ENCODE measurements at places on chromosomes 13 and 19.

- peaks cover 43% of the 10 kb centered on the region for H3K36me3 ChIP-seq
- no peak overlapping the region for H3K27ac ChIP-seq
Observed at GRCh38 chr13:91353494-91353893, 6.0 kb downstream of the MIR17HG start.

DNA sequence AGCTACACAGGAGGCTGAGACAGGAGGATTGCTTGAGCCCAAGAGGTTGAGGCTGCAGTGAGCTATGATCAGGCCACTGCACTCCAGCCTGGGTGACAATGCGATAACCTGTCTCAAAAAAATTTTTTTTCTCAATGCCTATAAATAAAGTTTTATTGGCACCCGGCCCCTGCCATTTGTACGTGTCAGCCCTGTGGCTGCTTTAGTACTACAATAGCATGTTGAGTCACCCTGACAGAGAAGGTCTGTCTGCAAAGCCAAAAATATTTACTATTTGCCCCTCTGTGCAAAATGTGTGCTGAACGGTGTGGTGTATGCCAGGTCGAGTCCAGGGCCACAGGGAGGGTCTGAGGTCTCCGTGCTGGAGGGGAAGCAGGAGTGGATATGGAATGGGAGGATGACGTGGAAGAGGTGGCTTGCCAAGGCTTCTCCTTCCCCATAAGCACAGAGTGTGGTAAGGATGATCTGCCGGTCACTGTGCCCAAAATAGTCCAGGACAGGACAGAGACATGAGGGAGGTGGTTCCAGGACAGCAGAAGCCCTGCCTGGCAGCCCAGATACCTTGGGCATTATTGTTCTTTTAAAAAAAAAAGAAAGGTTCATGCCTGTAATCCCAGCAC is 10.0 kb downstream of the NMRK2 start:
- H3K4me3 ChIP-seq, result no peak overlapping the region
- H3K27me3 ChIP-seq, result no peaks in the 10 kb centered on the region
- no peak for DNase-seq
- peaks cover 2% of the 10 kb centered on the region for H3K36me3 ChIP-seq
- H3K27ac ChIP-seq, result no peak overlapping the region

DNA sequence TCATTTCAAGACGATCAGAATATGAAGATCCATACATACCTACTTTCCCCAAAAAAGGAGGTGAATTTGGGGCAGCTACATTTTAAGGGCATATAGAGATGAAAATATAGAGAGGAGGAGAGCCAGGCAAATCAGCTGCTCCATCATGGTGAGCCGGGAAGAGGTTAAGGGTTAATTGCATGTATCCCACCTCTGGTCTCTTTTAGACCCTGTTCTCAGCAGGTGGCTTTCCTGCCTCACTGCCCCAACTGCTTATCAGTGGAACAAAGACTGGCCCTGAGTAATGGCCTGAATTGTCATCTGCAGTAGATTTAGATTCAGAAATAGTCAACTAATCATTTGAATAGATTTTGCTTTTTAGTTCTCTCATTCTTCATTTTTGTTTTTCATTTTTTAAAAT is 206.6 kb downstream of the SPRY2 start:
- no peaks in the 10 kb centered on the region for H3K36me3 ChIP-seq
- H3K4me1 ChIP-seq, result no peaks in the 10 kb centered on the region
- H3K27ac ChIP-seq, result no peak overlapping the region
- no peaks in the 10 kb centered on the region for H3K27me3 ChIP-seq

DNA sequence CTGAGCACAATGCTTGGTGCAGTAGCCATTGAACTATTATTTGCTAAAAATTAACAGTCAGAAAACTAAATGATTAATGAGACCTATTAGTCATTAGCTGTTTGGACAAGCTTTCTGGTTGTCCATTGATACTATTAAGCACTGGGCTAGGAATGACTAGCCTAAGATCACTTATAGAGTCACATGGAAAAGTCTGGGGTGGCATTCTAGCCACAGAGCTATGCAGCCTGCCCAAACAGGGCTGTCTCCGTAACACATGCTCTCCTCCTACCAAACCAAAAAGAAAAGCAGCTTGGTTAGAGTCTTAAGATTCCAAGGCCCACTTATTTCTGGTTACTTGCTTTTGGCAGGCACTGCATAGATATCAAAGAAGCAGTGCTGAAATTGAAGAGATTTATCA is 193.5 kb upstream of the NBEA start:
- no peak overlapping the region for H3K27ac ChIP-seq
- H3K27me3 ChIP-seq, result no peaks in the 10 kb centered on the region
- H3K36me3 ChIP-seq, result no peaks in the 10 kb centered on the region
- DNase-seq, result no peak
- no peak overlapping the region for H3K4me3 ChIP-seq

DNA sequence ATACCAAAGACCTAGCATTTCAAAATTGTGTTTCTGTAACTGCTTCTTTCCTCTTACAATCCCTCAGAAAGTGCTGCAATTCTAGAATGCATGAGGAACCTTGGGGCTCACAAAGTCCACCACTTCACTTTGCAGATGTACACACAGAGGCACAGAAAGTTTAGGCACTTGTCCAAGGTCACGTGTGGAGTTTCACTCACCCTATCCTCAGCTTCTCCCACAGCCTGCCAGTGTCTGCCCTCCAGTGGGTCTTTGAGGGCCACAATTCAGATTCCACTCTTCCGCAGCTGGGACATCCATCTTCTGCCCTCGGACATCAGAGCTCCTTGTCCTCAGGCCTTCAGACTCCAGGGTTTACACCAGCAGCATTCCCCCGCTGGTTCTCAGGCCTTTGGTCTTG is 210.5 kb upstream of the SERP2 start:
- H3K36me3 ChIP-seq, result peaks cover 3% of the 10 kb centered on the region
- no peak overlapping the region for H3K27ac ChIP-seq
- no peak overlapping the region for H3K4me3 ChIP-seq
- DNase-seq, result no peak
- H3K27me3 ChIP-seq, result no peaks in the 10 kb centered on the region
- H3K4me1 ChIP-seq, result no peaks in the 10 kb centered on the region

DNA sequence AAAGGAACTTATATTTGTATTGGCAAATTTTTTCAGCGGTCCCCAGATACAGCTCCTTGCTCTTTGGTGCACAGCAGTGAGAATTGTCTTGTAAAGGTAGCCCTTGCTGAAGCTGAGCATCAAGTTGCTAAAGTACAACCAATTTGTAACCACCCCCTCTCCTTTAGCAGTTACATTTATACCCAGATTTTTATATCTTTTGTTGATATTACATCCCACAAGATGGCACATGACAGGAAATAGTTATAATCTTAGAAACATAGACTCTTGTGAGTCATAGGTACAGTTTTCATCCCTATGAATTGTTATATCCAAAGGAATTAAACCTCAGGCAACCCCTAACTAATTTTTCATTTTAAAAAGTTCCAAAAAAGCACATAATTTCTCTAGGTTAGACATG is 523.0 kb upstream of the SLITRK1 start:
- H3K36me3 ChIP-seq, result no peaks in the 10 kb centered on the region
- no peak for DNase-seq
- no peaks in the 10 kb centered on the region for H3K27me3 ChIP-seq
- H3K27ac ChIP-seq, result no peak overlapping the region
- H3K4me3 ChIP-seq, result no peak overlapping the region

GRCh38 chr19:8473648-8474476 is 28.6 kb downstream of the PRAM1 start:
- H3K27ac ChIP-seq, result no peak overlapping the region
- peaks cover 32% of the 10 kb centered on the region for H3K4me1 ChIP-seq

DNA sequence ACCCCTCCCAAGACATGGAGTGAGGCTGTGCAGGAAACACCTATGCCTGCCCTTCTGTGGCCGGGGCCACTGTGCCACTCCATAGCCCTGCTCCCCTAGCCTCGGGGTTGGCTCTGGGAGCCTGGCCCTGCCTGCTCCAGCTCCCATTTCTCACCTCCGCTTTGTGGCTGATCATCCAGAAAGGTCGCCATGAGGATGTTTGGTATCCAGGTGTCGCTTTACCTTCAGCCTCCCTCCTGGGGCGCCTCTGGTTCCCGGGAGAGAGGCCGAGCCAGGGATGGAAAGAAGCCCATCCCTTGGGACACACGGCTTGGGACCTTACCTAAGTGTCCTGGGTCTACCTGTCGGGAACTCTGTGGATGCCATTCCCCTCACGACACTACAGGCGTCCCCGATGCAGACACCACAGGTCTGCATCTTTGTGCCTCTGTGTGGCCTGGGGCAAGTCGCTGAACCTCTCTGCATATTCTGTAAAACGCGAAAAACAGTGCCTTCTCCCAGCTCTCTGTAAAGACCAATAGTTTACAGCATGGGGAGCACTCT is 3.4 kb upstream of the MCF2L start:
- no peak overlapping the region for H3K4me3 ChIP-seq
- DNase-seq, result no peak
- peaks cover 22% of the 10 kb centered on the region for H3K4me1 ChIP-seq
- H3K36me3 ChIP-seq, result peaks cover 6% of the 10 kb centered on the region
- no peaks in the 10 kb centered on the region for H3K27me3 ChIP-seq

DNA sequence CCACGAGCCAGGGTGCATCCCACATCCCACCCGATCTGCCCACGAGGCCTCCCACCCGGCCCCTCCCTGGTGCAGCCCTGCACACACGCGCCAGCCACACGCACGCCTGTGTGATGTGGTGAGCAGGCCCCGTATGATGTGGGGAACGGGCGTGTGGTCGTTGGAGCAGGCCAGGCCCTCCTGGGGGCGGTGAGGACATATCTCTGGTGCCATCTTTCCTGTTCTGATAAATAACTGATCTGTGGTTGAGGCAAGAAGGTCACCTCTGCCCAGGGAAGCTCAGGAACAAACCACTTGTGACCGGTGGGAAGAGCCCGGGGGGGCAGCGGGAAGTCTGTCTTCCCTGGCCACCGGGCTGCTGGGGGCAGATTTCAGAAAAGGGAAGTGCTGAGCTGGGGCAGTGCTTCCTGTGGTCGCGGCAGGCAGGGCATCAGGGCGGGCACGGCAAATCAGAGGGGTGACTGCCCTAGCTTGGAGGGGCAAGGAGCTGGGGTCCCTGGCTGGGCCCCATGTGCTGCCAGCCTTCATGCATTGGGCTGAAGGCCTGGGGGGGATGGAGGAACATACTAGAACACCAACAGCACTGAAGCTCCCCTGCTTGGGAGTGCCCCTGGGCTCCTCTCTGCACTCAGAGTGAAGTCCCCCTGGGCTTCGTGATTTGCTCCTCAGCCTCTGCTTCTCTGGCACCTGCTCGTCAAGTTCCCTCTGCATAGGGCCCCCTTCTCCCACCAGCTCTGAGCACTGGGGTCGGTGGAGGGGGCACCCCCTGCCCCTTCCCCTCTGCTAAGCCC is 35.2 kb upstream of the SLC7A10 start:
- H3K27ac ChIP-seq, result peak overlapping the region; percentile 64
- H3K27me3 ChIP-seq, result peaks cover 19% of the 10 kb centered on the region
- DNase-seq, result no peak
- H3K4me3 ChIP-seq, result peak overlapping the region; percentile 37
- peaks cover 3% of the 10 kb centered on the region for H3K36me3 ChIP-seq
- H3K4me1 ChIP-seq, result peaks cover 26% of the 10 kb centered on the region

DNA sequence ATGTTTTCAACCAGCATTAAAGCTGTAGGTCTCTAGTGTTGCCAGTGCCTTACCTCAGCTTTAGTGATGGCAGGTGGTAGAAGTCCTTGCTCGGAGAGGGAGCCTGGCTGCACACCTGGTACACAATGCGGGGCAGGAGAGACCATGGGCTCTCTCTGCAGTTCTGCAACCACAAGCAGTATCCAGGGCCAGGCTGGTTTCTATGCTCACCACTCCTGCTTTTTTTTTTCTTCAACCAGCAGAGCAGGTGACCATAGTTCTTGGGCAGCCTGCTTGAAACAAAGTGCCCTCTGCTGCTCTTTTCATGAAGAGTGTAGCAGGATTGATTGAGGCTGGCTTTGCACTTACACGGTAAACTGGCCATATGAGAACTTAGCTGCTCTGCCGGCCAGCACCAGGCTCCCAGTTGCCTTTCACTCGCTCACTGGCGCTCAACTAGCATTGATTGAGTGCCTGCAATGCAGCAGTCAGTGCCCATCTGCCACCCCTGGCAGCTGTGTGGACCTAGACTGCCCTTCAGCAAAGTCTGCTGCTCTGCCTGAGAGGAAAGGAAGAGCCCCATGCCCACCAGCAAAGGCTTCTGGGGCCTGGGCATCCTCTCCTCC is 4.4 kb upstream of the CHAMP1 start:
- H3K36me3 ChIP-seq, result peaks cover 18% of the 10 kb centered on the region
- H3K4me3 ChIP-seq, result no peak overlapping the region
- H3K27me3 ChIP-seq, result no peaks in the 10 kb centered on the region
- H3K27ac ChIP-seq, result no peak overlapping the region
- peaks cover 16% of the 10 kb centered on the region for H3K4me1 ChIP-seq
- DNase-seq, result no peak

GRCh38 chr13:50626101-50626547 is 217.4 kb downstream of the DLEU7 start:
- no peaks in the 10 kb centered on the region for H3K4me1 ChIP-seq
- H3K4me3 ChIP-seq, result no peak overlapping the region
- H3K27ac ChIP-seq, result no peak overlapping the region

- DNase-seq, result no peak
- no peak overlapping the region for H3K4me3 ChIP-seq
- H3K27me3 ChIP-seq, result no peaks in the 10 kb centered on the region
- H3K4me1 ChIP-seq, result no peaks in the 10 kb centered on the region
- no peak overlapping the region for H3K27ac ChIP-seq
- peaks cover 2% of the 10 kb centered on the region for H3K36me3 ChIP-seq
Observed at GRCh38 chr13:113622791-113623490, 35.1 kb downstream of the ATP4B start.

- H3K36me3 ChIP-seq, result peaks cover 6% of the 10 kb centered on the region
- peaks cover 5% of the 10 kb centered on the region for H3K4me1 ChIP-seq
- H3K4me3 ChIP-seq, result no peak overlapping the region
- H3K27me3 ChIP-seq, result no peaks in the 10 kb centered on the region
- peak overlapping the region; percentile 6 for H3K27ac ChIP-seq
- DNase-seq, result no peak
Observed at GRCh38 chr13:32443111-32443510, 15.2 kb upstream of the N4BP2L1 start.

GRCh38 chr19:6811906-6812305 is 39.4 kb downstream of the VAV1 start:
- peaks cover 57% of the 10 kb centered on the region for H3K4me1 ChIP-seq
- H3K27ac ChIP-seq, result peak overlapping the region; percentile 71
- no peak overlapping the region for H3K4me3 ChIP-seq
- no peak for DNase-seq
- H3K27me3 ChIP-seq, result no peaks in the 10 kb centered on the region
- peaks cover 14% of the 10 kb centered on the region for H3K36me3 ChIP-seq

GRCh38 chr13:28339419-28339818 is 155.5 kb downstream of the FLT1 start:
- no peaks in the 10 kb centered on the region for H3K4me1 ChIP-seq
- peaks cover 44% of the 10 kb centered on the region for H3K27me3 ChIP-seq
- DNase-seq, result no peak
- H3K36me3 ChIP-seq, result no peaks in the 10 kb centered on the region

GRCh38 chr13:54573186-54573585 is 1544.6 kb downstream of the OLFM4 start:
- no peaks in the 10 kb centered on the region for H3K36me3 ChIP-seq
- H3K4me3 ChIP-seq, result no peak overlapping the region
- H3K27me3 ChIP-seq, result no peaks in the 10 kb centered on the region
- DNase-seq, result no peak
